ENCODE measurements at places on chromosomes 6 and 20. TPM values are rescaled to one million over a fixed set of nuclear protein-coding genes. Genes with fewer than 3 reads are reported as not detected.

DNA sequence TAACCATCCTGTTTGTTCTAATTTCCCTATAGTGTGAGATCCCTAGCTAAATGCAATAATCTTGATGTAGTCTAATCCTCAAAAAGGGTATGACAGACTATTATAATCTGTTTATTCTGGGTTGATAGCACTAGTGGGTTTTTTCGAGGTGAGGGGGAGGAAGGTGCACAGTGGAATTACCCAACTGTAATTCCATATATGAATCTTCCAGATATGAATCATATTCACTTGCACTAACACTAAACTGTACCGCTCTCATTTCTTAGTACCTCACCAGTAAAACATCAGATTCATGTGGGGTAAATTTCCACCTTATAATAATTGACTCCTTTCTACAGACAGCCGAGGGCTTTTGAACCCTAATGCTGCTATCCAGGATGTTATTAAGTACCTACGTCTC lies 16.5 kb downstream of the NCOA7 start:
- DNase-seq: no peak

DNA sequence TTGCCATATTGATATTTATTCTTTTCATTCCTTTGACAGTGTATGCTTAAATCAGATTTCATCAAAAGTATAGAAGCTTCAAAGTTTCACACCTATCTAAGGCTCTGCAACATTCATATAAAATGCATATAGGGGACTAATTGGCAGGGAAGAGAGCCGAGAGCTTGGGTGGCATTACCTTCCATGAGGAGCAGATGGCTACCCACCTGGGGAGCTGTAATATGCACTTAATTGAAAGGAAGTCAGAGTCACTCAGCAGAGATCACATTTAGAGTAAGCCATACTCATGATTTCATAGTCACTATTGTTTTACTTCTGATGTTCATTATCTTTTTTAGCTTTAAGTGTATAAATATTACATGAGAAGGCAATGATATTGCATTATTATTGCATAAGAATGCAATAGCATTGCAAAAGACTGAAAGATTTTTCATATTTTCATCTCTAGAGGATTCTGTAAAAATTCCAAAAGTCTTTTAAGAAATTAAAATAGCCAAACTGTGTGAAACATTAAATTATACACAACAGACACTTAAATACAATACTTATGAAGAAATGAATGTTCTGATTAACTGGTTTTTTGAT lies 1305.2 kb downstream of the EPHA7 start:
- DNase-seq: no peak

FOXA2 gene
- polyA plus RNA-seq: not detected

C6orf58 gene
- not detected for polyA plus RNA-seq

DNA sequence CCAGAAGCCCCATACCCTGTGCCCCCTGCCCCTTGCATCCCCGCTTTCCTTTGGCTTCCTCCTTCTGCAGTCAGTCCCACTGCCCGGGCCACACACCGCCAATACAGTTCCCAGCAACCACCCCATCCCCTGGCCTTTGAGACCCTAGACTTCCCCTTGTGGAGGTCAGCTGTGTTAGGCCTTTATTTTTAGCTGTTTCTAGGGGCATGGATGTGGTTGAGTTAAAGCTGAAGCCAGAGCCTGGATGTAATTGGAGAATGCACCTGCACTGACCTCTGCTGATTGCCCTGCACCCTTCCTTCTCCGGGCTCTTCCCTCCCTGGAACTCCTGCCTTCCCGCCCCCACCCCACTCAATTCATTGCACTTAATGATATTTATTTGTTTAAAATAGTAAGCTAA lies 33.9 kb downstream of the LYRM2 start:
- DNase-seq: no peak

DNA sequence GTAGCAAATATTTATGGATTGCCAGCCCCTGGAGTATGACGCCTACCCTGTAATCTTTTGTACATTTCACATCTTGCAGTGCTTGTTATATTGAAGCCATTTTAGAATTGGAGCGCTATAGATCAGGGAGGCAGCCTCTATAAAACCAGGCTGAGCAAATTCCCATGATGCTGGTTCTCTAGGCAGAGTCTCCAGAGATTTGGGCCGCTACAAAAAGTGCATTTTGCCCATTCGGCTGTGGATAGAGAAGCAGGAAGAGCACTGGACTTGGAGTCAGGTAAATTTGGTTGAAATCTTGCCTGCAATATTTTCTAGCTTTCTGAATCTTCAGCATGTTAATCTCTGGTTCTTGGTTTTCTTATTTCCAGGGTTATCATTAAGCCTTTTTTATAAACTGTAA lies 2.0 kb downstream of the YWHAB start:
- DNase-seq: no peak

DNA sequence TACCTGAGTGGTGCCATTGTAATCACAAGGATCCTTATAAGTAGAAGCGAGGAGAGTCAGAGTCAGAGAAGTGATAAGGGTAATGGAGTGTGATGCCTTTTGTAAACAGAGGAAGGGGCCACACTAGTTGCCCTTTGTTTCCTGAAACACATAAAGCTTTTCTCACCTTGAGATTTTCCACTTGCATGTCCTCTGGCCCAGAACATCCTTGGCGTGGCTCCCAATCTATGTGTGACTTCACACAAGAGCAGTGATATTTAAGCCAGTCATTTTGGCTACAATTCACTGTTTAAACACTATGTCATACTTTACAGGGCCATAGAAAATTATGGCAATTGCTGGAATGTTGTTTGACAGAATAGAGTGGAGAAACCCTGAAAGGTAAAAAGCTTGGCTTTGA lies 121.2 kb upstream of the BTN3A2 start:
- DNase-seq: no peak

ENPP5 gene
- not detected for polyA plus RNA-seq

- DNase-seq: no peak
Observed at GRCh38 chr20:61627791-61628415, 375.8 kb downstream of the CDH4 start.

DNA sequence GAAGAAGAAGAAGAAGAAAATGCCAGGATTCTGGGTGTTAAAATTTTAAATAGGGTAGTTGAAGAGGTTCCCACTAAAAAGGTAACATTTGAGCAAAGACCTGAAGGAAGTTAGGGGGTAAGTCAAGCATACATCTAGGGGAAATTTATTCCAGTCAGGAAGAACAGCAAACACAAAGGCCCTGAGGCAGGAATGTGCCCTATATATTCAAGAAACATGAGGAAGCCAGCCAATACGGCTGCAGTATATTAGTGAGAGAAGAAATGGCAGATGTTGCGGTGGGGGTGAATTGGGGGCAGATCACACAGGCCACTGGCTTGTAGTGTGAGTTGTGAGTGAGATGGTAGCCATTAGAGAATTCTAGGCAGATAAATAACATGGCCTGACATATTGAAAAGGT lies 6.0 kb downstream of the ZNF76 start:
- DNase-seq: no peak

DNA sequence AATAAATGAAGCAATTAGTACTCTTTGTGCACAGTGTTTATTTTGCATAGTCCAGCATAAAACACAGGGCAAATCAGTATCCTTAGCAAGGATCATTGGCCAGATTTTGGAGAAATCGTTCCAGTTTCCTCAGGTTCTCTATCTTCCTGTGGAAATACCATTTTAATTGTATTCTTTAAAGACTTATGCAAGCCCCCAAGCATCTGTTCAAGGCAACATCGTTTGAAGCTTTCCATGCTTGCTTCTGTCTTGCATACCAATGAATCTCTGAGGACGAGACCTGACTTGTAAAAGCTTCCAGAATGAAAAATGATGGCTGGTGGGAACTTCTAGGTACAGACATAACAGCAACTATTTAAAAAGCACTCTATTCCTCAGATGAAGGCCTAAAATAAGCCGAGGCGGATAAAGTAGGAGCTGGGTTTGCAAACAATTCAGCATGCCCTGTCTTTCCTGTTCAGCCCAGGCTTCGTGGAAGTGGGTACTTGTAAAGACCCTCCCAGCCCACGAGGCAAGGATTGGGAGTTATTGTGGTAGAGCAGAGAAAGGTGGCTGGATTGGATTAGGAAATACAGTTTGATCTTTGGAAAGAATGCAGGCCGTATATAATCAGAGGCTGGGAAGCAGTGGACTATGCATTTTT lies 21.6 kb downstream of the NRSN1 start:
- no peak for DNase-seq

- no peak for DNase-seq
Observed at GRCh38 chr6:155165029-155165710, 98.6 kb upstream of the CLDN20 start.

IL20RA gene
- polyA plus RNA-seq: 0.09 TPM

- no peak for DNase-seq
Observed at GRCh38 chr6:139846538-139847456, 472.3 kb upstream of the CITED2 start.

DNA sequence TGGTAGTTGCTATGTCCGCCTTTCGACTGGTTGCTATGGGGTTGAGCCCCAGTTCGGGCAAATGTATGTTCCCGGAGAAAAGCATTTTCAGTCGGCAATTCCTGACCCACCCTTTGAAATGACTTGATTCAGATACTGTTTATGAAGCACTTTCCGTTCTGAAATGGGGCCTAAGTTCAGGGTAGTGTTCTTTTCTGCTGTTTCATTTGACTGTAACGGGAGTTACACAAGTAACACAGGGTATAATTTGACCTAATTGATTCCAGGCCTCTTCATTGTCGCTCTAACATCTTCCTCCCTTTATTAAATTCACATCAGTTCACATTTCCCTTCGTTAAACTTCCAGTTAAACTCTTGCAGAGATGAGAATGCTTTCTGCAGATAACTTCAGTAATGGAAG lies 85.5 kb downstream of the BMP6 start:
- no peak for DNase-seq

GRCh38 chr20:32971703-32972161 lies 32.5 kb downstream of the SUN5 start:
- DNase-seq: no peak

GRCh38 chr6:16181439-16182297 lies 52.8 kb downstream of the MYLIP start:
- DNase-seq: no peak

GRCh38 chr6:105608711-105609374 lies 206.0 kb upstream of the PREP start:
- peak; percentile 93 for DNase-seq

HDGFL1 gene
- not detected for polyA plus RNA-seq

PTGIS gene
- polyA plus RNA-seq: 8.1 TPM

GRCh38 chr6:55775029-55775318 lies 100.4 kb downstream of the BMP5 start:
- no peak for DNase-seq

- no peak for DNase-seq
Observed at GRCh38 chr6:30740540-30740870, 2.0 kb downstream of the FLOT1 start.

- DNase-seq: no peak
Observed at GRCh38 chr6:142055219-142055618, 77.5 kb upstream of the GJE1 start.

GRCh38 chr6:90216072-90216977 lies 80.3 kb downstream of the BACH2 start:
- no peak for DNase-seq

DNA sequence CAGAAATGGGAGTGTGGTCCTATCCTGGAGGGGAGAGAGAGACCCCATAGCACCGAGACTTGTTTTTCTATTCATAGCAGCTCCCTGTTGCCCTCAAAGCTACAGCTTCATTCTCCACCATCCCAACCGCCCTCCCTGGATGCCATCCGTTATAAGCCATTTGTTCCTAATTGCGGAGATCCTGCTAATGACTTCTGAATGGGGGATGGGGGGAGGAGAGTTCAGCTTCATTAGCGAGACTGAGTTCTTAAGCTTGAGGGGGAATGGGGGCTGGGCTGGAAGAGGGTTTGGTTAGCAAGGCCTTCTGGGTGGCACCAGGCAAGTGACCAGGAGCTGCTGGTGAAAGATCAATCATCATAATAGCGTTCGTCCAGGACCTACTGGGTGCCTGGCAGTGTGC lies 27.1 kb downstream of the FOXP4 start:
- DNase-seq: no peak

DNA sequence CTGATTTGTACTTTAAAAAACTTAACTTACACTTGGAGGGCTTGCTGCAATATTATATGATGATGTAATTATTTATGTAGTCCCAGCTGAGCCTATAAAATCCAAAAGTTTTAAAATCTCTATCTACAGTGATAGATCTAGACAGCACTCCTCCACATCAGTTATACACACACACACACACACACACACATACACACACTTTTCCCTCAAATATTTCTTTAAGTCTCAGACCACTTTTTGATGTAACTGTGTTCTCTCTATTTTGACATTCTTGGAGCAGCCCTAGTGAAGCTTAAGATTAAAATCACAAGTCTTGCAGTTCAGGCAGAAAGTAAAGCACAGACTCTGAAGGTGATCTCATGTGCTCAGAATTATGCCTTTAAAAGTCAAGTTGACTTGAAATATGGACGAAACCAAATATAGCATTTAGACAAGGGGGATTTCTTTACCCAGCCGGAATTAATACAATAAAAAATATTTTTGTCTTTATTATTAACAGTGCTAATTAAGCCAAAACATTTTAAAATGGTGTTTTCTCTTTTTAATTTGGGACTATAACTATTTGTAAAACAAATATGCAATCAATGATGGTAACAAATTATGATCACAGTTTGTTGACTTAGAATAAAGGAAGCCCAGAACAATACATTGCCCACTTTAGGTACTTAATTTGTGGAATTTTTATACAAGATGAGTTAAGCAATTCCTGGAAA lies 63.5 kb upstream of the TMEM30A start:
- DNase-seq: no peak

GRCh38 chr20:51480507-51481270 lies 61.8 kb downstream of the NFATC2 start:
- DNase-seq: no peak

POU3F2 gene
- polyA plus RNA-seq: not detected

MOXD1 gene
- 55.9 TPM for polyA plus RNA-seq

ADGRF5 gene
- not detected for polyA plus RNA-seq

RBPJL gene
- not detected for polyA plus RNA-seq

DNA sequence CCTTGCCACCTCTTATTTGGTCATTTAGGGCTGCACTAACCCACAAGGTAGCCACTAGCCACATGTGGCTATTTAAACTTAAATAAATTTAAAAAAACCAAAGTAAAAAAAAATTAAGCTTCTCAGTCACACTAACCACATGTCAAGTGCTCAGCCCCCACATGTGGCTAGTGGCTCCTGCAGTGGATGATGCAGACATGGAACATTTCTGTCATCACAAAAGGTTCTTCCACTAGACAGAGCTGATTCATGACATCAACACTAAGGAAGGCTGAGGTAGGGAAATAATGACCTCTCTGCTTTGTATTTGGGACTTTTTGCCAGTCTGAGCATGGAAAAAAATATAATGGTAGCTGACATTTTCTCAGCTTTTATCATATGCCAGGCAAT lies 173.0 kb upstream of the FERMT1 start:
- DNase-seq: no peak

- DNase-seq: no peak
Observed at GRCh38 chr20:59825944-59826759, 107.3 kb downstream of the SYCP2 start.

GRCh38 chr6:9535106-9535505 lies 879.8 kb downstream of the TFAP2A start:
- no peak for DNase-seq

- no peak for DNase-seq
Observed at GRCh38 chr6:69790629-69791028, 6.2 kb downstream of the LMBRD1 start.

ZDHHC14 gene
- 2.2 TPM for polyA plus RNA-seq

Data from AG04450 (cell line).